D721Med (cell line): ENCODE measurements at places on chromosomes 7 and 10.

DNA sequence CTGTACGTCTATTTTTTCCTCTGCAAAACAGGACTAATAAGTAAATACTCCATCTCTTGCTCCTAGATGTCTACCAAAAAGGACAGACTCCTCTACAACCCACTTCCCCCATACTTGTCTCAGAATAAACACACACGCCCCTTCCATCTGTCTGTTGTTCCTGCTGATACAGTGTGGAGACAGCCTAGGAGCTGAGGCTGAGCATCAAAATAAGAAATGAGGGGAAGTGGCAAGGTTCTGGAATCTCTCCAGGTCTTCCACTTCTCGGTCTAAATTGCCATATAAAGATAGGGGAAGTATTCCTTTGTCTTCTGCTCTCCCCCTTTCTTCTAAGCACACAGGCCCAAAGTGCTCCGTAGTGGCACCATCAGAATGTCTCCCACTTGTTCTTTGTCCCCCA lies 30.8 kb upstream of the VSIR start:
- DNase-seq, result no peak

GRCh38 chr7:83806538-83806937 lies 157.6 kb upstream of the SEMA3E start:
- DNase-seq, result no peak

GRCh38 chr10:85547460-85548023 lies 819.1 kb downstream of the GRID1 start:
- no peak for DNase-seq

DNA sequence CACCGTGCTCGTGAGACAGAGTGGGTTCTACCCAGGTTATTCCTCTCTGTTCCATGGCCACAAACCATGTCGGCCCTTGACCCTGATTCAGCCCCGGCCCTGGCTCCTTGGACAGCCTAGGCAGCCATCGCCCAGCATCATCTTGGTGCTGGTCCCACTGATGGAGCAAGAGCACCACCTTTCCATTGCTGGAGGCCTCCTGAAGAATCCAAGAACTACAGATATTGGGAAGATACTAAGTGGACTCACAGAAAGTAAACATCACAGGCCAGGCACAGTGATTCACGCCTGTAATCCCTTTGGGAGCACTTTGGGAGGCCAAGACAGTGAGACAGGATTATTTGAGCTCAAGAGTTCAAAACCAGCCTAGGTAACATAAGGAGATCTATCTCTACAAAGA lies 125.1 kb downstream of the NT5C2 start:
- DNase-seq, result no peak

DNA sequence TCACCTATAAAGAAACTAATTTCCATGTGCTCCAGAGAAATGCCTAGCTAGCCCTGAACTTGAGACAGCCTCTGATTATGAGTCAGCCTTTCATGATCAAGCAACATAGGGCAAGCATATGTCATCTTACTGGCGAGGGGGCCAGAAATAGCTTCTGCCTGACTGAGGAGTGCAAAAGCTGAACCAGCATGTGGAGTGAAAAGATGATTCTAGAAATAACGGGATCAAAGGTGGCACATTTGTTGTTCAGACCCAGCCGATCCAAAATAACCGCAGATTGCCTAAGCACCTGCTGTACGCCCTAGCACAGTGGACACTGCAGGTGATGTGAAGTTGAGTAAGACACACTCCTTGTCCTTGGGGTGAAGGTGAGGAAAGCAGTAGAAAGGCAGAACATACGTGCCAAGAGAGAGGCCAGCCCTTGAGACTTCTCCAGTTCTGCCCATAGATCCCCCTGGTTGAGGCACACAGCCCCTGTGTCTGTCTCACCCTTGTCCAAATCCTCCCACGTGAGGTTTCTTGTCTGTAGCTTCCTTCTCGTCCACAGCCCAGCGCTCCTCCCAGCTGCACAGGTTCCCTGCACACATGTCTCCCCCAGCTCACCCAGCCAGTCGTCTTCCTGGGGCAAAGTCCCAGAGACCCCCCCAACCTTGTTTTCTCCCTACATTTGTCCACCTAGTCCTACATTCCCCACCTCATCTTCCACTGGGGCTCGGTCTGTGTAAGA lies 2.8 kb upstream of the BCL7B start:
- DNase-seq, result no peak

DNA sequence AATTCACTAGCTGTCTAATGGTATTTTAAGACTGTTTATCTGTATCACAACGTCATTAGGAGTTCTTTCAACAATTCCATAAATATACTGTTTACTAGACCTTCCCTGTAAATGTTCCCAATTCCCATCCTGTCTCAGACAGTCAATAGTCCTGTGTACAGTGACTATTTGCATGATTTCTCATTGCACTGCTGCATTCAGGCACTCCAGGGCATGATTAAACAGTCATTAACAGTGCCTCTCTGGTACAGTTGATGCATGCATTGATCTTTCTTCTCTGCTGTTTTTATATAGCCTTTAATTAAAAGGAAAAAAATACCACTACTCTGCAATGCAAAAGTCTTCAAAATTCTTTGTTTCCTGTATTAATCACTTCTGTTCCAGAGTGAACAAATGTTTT lies 51.5 kb upstream of the MTURN start:
- no peak for DNase-seq

DNA sequence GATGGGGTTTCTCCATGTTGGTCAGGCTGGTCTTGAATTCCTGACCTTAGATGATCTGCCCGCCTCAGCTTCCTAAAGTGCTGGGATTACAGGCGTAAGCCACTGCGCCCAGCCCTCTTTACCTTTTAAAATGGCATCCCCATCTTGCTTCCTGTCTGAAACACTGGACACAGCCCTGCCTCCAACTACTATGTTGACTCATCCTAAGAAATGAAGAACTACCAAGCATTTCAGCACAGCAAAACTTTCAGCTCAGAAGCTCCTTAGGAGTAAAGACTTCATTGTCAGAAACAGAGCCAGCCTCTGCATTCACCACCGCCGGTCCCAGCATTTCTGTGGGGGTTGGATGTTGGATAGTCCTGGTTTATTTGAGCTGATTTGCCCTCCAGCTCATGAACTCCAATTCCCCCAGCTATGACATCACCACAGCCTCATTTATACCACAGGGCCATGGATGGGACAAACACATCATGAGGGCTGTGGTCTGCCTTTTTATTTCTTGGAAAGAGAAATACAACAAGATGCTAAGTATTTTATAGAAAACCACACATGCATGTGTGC lies 123.5 kb downstream of the ADCY1 start:
- no peak for DNase-seq

- no peak for DNase-seq
These were observed 12.8 kb downstream of the SFXN2 start for GRCh38 chr10:102727037-102727818.
